ENCODE measurements at places on chromosomes 4 and X.

GRCh38 chr4:110003401-110004187 is 90.9 kb downstream of the EGF start:
- DNase-seq, result no peak

DNA sequence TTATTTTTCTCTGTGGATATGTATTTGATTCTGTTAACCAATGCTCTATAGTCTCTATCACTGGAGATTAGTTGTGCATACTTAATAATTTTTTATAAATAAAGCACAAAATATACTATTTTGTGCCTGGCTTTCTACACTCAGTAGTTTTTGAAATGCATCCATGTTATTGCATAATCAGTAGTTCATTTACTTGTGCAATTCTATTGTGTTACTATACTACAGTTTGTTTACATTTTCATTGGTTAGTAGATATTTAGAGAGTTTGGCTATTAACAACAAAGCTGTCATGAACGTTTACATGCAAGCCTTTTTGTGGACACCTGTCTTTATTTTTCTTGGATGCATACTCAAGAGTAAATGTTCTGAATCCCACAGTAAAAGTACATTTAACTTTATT is 265.0 kb upstream of the FAT4 start:
- no peak for DNase-seq

DNA sequence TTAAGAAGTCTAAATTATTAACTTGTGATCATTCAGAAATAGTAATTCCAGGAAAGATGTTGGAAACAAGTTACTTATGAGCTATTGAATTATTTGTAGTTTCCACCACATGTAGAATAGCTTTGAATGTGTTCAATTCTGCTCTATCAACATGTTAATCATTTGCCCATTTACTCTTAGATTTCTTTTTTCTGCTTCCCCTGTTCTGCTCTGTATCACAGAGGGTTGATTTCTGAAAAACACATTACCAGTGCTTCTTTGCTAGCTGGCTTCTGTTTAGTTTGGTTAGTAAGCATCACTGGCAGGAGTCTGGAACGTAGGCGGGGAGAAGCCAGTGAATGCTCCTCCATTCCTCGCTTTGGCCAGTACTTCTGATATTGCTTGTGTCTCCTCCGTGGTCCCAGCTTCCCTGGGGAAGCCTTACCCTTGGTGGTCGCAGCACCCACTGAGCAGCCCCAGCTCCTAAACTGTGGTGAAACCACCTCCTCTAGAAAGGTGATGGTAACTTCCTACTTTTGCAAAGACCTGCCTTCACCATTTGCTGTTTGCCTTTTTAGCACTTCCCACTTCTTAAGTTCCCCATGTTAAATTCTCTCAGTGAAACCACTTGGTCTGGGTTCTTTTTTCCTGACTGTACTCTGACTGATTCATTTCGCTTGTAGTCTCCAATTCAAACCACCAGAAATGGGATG is 40.3 kb upstream of the GALNT7 start:
- DNase-seq, result no peak

GRCh38 chr4:41236032-41236431 is 20.7 kb upstream of the UCHL1 start:
- no peak for DNase-seq

DNA sequence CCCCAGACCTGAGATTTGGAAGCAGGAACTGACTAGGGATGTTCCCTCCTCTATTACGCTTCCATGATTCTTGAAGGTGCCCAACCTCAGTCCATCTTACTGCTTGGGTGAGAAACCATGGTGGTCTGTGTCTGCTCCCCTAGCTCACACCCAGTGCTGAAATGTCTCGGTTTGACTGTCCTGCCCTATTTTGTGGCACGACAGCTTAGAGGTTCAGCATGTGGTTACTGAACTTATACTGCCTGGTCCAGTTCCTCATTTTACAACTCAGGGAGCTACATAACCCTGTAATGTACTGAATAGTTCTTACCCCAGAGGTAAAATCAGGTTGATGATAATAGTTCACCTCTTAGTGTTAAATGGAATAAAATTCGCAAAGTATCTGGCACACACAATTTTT is 203.1 kb downstream of the RBM46 start:
- no peak for DNase-seq

- no peak for DNase-seq
Measured at GRCh38 chr4:147975933-147976928, 244.3 kb downstream of the ARHGAP10 start.

DNA sequence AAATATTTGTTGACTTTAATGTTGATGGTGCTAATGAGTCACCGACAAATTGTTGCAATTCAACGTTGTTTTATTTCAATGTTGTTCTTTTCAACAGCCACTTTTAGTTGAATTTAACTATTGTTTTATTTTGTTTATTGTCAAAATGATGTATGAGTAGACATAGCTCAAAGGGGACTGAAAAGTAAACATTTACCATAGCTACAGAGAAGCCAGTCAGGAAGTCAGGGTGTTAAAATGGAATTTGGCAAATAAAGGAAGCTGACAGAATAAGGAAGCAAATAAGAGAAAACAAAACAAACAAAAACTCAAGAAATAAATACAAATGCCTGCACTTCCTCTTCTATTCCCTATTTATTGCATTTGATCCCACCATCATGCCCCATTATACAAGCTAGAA is 648.4 kb upstream of the HTR2C start:
- DNase-seq, result no peak

GRCh38 chrX:67570839-67571238 is 27.0 kb downstream of the AR start:
- DNase-seq, result no peak

DNA sequence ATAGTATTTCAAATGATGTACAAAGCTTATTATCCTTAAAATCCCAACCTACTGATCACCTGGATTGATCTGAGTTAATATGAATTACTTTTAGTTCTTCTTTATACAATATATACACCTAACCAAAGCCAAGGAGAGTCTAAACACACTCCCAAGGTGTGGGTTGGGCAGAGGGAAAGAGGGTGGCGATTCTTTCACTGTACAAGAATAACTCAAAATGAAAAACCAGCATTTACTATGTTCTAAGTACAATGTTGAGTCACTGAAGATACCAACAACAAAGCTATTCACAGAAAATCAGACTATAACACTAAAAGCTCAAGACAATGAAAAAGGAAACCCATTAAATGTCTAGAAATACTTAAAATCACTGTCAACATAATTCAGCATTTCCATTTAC is 46.6 kb downstream of the ANKRD17 start:
- DNase-seq, result no peak

Data from NCI-H1930 (cell line).